ENCODE measurements at places on chromosomes 6 and 20.

GRCh38 chr6:101830501-101831031 lies 437.1 kb downstream of the GRIK2 start:
- DNase-seq = no peak

DNA sequence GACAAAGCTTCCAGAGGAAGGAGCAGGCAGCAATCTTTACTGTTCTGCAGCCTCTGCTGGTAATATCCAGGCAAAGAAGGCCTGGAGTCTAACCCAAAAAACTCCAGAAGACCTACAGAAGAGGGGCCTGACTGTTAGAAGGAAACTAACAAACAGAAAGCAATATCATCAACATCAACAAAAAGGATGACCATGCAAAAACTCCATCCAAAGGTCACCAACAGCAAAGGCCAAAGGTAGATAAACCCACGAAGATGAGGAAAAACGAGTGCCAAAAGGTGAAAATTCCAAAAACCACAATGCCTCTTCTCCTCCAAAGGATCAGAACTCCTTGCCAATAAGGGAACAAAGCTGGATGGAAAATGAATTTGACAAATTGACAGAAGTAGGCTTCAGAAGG lies 469.8 kb upstream of the FLRT3 start:
- no peak for DNase-seq

DNA sequence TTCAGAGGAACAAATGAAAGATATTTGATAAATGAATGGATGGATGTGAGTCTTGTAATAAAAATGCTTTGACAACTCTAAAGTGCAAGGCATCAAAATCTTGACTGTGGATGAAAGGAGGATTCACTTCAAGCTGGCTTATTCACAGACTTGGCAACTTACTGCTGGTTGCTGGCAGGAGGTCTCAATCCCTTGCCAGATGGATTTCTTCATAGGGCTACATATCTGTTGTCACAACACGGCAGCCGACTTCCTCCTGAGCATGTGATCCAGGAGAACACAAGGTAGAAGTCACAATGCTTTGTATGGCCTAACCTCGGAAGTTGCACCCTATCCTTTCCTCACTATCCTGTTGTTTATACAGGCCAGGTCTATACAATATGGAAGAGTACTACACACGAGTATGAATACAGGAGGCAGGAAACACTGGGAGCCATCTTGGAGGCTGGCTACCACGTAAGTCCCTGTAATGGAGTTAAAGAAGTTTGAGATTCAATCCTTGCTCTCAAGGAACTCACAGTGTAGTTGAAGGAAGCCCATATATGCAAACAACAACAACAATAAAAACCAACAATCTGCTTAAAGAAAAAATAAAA lies 97.9 kb downstream of the ID4 start:
- no peak for DNase-seq

DNA sequence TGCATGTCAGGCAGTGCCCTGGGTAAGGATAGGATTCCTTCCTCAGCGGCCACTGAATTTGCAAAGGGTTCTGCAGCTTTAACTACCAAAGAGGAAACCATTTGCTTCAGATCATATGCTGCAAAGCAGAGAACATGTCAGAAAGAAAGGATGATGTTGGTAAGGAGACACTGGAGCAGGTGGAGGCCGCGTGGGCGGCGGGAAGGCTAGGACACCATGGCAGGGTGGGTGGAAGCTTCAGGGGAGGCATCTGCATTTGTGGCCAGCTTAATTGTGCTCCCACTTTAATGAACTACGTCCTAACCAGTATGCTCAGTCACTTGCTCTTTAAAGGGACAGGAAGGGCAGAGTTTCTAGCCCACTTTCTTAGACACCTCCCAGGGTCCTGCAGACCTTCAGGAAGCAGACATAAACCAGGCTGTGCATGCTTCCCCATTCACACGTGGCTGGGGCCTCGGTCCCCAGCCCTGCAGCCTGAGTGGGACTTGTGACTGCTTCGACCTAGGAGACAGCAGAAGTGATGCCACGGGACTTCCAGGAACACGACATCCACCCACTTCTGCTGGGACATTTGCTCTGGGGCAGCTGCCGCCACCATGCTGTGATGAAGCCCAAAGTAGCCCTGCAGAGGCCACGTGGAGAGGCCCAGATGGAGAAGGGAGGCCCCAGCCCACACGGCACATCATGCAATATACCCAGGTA lies 76.1 kb downstream of the GINS1 start:
- no peak for DNase-seq

DNA sequence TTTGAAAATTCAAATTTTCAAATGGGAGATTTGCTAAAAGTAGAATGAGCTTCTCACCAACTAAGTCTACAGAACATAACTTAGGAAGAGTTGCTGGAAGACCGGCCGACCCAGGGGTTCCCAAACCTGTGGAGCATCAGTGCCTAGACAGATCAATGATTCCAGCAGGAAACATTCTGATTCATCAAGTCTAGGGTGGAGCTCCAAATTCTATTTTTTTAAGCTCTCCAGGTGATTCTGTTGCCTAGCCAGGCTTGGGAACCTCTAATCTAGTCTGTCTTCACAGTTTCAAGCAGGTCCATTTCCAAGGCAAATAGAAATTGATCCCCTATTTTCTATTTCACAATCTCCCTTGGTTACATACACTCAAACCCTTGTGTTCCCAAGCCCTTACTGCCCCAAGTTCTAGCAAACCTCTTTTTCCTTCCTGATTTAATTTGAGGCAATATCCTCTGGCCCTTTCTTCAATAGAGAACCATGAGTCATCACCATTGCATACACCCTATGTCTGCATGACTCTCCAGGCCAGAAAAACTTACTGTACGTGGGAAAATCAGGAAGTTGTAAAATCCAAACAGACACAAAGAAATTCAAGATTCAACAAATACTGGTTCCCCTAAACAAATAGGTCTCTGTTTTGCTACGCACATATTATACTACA lies 8.9 kb downstream of the ATXN1 start:
- DNase-seq = no peak

GRCh38 chr20:911882-912600 lies 4.1 kb downstream of the ANGPT4 start:
- no peak for DNase-seq

DNA sequence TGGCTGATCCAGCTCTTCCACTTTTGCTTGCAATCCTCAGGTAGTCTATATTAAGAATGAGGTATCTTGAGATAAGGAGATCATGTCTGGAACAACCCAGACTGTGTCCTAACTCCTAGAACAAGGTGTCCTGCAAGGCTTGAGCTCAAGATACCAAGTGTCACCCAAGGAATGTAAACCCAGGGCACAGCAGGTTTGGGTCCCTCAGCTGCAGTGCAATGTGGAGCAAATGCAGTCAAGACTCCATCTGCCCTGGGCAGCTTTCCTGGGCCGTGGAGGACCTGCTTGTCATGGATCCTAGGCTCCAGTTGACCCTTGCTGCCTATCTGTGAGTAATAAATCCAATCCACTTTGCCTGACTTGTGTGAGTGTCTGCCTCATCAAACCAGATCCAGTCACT lies 166.1 kb downstream of the OTOR start:
- DNase-seq = no peak

DNA sequence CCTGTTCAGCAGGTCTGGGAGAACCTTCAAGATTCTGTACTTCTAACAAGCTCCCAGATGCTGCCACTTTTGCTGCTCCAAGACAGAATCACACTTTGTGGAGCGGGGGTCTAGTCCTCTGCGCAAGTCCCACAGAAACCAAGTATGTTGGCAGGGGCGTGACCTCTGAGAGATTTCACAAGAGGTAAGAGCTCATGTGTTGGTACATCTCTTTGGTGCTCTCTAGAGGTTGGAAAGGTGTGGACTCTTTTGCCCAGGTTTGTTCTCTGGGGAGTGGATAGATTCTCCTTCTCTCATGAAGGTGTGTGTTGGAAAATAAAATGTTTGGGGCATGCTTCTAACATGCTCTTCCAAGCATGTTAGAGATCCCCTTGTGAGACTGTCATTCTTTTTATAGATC lies 340.9 kb upstream of the IRAK1BP1 start:
- DNase-seq = no peak

- no peak for DNase-seq
These were observed 1.5 kb downstream of the DLGAP4 start for GRCh38 chr20:36307412-36308325.

GRCh38 chr6:44311304-44311703 lies 1.8 kb downstream of the AARS2 start:
- no peak for DNase-seq

- DNase-seq = no peak
These were observed 46.7 kb downstream of the CD2AP start for GRCh38 chr6:47524136-47524845.

GRCh38 chr20:44705364-44706094 lies 9.6 kb upstream of the CCN5 start:
- no peak for DNase-seq

GRCh38 chr20:1576641-1577040 lies 19.1 kb upstream of the SIRPD start:
- DNase-seq = no peak

DNA sequence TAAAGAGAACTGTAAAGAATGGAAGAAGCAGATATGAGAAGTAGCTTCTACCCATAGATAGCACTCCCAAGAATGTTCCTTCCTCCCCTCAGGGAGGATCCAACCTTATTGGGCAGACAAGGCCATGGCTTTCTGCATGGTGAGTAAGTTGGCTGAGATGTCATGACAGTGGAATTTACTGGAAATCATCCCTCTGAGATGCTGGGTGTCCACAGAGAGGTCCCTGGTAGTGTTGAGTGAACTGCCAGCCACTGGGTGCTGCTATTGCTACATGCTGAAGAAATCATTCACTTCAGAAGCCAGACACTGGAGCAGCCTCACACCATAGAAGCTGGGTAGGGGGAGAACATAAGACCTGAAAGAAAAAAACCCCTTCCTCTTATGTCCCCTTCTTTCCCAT lies 46.4 kb upstream of the FERMT1 start:
- DNase-seq = peak; percentile 50

GRCh38 chr6:91965872-91966271 lies 1379.0 kb upstream of the MAP3K7 start:
- DNase-seq = no peak

DNA sequence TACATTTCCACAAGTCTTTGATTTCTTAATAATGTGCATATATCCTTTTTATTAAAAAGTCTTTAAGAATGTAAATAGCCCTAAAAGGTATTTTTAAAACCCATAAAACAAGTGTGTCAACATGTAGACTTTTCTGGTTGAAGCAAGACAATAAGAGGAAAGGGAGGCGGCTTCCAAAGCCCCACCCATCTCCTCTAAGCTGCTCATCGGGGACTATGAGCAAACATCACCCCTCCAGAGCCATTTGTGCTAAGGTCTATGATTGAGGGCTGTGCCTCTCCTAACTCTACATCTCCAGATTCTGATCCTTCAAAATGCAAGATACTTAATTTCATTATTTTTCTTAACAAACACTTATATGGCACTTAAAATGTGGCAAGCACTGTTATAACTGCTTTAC lies 2.5 kb upstream of the NAA20 start:
- DNase-seq = no peak

DNA sequence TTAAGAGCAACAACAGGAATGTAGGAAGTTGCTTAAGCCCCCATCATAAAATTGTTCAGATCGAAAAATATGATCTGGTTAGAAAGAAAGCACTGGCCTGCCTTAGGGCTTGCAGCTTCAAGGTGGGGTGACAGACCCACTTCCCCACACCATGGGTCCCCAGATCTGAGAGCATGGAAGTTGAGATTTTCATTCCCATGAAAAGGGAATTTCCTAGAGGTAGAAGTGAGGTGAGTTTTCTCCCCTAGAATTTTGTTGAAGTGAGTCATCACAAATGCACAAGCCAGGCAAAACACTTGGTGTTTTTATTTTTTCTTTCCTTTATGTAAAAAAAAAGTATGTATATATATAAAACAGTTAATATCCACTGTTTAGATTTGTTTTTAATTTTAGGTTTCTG lies 213.6 kb upstream of the SUPT3H start:
- DNase-seq = no peak

- no peak for DNase-seq
These were observed 579.5 kb downstream of the LMBRD1 start for GRCh38 chr6:69217343-69217742.

GRCh38 chr6:125749865-125750691 lies 646 bp downstream of the HEY2 start:
- no peak for DNase-seq

DNA sequence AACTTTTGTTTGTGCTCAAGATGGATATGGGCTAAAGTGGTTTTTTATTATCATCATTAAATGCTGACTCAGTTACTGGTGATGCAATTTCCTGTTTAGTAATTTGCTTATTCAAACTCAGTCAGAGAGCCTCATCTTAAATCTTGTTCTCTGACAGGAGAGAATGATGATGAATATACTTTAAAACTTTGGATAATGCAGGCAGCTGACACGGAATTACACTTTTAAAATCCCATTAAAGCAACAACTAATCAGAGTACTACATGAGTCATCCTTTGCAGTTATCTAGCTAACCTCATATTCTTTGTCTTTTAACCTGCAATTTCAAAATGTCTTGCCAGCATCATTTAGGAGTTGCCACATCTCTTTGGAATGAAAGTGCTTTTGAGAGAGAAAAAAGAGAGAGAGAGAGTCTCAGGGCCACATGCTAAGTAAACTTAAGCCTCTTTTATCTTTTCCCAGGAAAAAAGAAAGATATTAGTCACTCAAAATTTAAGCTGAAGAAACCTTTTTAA lies 9.2 kb upstream of the C6orf141 start:
- DNase-seq = no peak

GRCh38 chr6:156977527-156978291 lies 200.5 kb downstream of the ARID1B start:
- DNase-seq = no peak

DNA sequence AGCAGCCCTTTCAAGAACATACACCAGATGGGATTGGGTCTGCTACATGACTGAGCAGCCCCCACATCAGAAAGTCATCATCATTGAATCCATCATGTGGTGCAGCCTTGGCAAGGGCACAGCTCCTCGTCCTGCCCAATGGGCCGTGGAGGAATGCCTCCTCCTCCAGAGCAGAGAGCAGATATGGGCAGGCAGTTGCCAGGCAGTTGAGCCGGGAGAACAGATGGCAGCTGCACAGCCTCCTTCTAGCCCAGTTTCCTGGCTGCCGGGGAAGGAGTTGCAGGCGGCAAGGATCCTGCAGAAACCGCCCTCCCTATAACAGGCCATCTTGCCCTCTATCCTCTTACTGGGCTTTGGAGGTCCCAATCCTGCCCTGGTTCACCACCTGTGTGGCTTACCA lies 11.9 kb upstream of the ZFAND3 start:
- no peak for DNase-seq

DNA sequence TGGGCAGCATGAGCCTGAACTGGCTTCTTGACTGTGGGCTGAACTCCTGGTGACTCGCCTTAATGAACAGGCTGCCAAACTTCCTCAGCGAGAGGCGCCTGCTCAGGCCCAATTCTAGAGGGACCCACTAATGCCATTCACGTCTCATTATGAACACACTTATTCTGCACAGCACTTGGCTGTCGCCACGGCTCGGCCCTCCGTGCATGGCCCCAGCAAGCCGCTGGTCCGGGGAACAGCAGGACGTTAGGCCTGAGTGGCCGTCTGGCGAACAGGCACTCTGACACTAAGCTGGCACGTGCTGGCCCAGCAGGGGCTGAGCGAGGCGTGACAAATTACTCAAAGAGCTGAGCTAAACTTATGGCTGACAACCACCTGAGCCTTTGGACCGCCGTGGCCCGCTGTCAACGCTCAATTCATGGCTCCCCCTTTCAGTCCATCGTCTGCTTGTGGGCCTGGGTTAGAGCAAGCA lies 45.9 kb downstream of the INSM1 start:
- DNase-seq = no peak

- DNase-seq = no peak
These were observed 7.2 kb downstream of the NCOA7 start for GRCh38 chr6:125797886-125798444.

GRCh38 chr20:2259731-2260130 lies 36.1 kb upstream of the TGM3 start:
- DNase-seq = no peak

GRCh38 chr6:107600936-107601335 lies 111.0 kb downstream of the SOBP start:
- DNase-seq = no peak

- DNase-seq = no peak
These were observed 25.6 kb upstream of the ARMH2 start for GRCh38 chr6:24824142-24824938.

Data from esophagus muscularis mucosa (tissue), 4 donors.